ENCODE measurements at places on chromosomes 2 and 18.

DNA sequence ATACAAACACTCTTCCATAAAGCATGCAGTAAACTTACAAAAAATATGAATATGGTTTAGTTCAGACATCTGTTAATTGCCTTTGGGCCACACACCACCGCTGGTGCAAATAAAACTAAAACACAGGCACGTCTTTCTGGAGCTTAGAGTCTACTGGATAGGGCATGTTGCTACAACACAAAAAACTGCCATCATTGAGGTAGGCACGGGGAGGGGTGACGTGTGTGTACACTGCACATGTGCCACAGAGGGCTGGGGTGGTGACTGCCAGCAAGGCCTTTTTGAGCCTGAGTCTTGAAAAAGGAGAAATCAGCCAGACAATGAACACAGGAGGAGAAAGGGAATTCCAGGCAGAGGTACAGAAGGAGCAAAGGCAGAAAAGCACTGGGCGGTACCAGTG lies 5.1 kb downstream of the SERPINE2 start:
- DNase-seq: no peak

DNA sequence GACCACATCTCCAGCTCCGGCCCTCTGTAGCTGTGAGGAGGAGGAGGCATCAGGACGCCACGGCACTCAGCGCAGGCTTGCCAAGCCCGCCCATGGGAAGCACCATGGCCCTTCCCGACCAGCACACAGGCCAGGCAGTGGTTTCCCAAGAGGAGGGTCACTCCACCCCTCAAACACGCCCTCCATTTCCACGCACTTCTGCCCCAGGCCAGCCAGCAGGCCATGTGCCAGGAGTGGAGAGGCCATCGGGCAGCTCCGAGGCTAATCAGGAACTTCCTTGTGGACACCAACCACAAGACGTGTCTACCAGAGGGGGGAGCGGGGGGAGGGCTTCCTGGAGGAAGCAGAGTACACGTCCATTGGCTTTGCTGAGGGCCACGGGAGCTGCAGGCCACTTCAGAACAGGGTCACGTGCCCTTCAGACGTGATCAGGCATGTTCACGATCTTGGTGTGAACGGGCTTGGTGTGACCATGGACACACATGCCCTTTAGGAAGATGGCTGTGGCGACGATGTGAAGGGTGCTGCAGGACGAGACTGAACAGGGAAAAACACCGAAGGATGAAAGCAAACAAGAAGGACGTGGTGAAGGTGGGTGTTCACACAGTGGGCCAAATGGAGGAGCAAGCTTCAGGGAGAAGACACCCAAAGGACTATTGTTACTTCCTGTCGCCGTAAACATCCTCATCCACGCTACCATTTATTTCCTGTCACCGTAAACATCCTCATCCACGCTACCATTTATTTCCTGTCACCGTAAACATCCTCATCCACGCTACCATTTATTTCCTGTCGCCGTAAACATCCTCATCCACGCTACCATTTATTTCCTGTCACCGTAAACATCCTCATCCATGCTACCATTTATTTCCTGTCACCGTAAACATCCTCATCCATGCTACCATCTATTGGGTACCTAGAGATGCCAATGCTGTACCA lies 6.5 kb upstream of the MTERF4 start:
- DNase-seq: no peak

GRCh38 chr2:96140941-96141623 lies 2.8 kb upstream of the ASTL start:
- DNase-seq: no peak

GRCh38 chr18:66754335-66754734 lies 150.4 kb upstream of the CDH19 start:
- no peak for DNase-seq

- no peak for DNase-seq
Observed at GRCh38 chr2:238789317-238789806, 58.5 kb upstream of the TWIST2 start.

GRCh38 chr18:36247036-36247435 lies 50.5 kb upstream of the FHOD3 start:
- DNase-seq: no peak

DNA sequence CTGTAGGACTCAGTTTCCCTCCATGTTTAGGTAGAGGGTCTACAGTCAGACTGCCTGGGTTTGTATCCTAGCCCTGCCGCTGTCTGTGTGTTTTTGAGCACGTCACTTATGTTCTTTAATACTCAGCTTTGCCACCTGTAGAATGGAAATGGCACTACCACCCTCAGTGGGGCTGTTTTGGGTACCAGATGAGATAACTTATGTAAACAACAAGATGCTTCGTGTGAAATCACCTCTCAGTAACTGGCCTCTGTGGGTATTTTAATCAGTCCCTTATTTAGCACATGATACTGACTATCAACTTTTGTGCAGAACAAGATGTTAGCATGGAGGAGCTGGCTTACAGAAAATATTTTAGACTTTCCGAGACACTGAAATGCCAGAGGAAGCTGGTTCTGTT lies 296.0 kb downstream of the LRRTM1 start:
- DNase-seq: no peak

DNA sequence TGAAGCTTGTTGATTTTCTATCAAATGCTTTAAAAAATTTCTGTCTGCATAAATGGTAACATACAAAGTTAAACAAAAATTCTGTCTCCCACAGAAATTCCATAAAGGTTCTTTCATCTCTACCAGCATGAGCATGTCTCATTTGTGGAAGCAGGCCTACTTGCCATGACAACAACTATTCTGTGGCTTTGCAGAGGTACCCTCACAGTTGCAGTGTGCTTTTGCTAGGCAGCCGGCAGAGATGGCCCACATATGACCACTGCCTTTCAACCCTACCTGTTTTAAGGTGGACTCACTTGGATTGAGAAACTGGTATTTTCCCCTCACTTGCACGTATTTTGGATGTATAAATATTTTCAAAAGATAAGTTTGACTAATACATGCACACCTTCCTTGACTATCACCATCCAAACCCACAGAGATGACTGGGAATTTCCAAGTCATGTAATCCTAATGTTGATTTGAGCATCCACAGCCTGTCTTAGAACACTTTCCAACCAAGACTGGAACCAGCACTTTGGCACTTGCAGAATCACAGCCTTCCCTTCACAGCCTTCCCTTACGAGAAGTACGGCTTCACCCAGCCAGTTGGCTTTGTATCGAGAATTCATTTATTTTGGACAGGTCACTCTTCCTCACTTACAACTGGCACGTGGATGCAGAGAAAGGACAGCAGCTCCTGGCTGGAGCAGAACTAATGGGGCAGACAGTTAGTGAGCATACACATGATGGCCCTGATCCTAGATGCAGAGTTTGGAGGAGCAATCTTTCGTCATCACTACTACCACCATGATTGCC lies 9.3 kb upstream of the FHL2 start:
- no peak for DNase-seq

GRCh38 chr18:3219631-3220335 lies at the start of gene MYOM1:
Gene MYOM1 (minus strand): TSS chr18:3219968. CDS start chr18:3215223, 4,745 bp downstream.
- DNase-seq: no peak

DNA sequence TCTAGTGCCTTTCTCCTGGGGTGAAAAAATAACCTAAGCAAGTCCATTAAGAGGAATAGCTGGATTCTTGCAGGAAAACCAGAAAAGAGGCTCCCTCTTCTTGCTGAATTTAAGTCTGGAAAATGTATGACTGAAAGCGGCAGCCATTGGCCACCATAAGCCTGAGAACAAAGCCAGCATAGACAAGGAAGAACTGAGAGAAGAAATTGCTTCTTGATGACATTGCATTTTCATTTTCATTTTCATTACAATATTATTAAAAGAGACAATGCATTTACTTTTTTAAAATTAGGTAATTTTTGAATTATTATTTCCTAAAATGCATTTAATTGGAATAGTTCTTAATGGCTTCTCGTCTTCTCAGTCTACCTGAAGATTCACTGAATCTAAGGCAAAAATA lies 1157.5 kb upstream of the ZEB2 start:
- peak; percentile 29 for DNase-seq

GRCh38 chr2:99101697-99102096 lies 39.8 kb upstream of the C2orf15 start:
- peak; percentile 55 for DNase-seq

- DNase-seq: no peak
Observed at GRCh38 chr2:207589143-207589542, 36.1 kb downstream of the METTL21A start.

GRCh38 chr18:13382954-13383827 lies 164.6 kb downstream of the LDLRAD4 start:
- no peak for DNase-seq

- no peak for DNase-seq
Observed at GRCh38 chr2:2328848-2329247, 2.2 kb downstream of the MYT1L start.

GRCh38 chr2:200222791-200223190 lies 83.7 kb upstream of the SPATS2L start:
- no peak for DNase-seq

DNA sequence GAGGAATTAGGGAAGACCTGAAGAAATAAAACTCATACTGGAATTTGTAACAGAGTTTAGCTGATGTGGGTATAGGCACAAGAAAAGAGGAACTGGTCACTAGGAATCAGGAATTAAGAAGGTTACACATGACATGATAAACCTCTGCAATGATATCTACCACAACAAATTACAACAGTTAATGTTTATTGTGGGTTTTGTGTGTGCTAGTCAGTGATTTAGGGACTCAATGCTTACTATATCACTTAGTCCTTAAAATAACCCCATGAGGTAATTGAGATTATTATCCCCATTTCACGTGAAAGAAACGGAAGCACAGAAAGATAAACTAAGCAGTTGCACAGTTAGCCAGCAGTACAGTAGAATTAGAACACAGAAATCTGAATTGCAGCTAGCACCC lies 415.8 kb upstream of the ZEB2 start:
- peak; percentile 65 for DNase-seq

DNA sequence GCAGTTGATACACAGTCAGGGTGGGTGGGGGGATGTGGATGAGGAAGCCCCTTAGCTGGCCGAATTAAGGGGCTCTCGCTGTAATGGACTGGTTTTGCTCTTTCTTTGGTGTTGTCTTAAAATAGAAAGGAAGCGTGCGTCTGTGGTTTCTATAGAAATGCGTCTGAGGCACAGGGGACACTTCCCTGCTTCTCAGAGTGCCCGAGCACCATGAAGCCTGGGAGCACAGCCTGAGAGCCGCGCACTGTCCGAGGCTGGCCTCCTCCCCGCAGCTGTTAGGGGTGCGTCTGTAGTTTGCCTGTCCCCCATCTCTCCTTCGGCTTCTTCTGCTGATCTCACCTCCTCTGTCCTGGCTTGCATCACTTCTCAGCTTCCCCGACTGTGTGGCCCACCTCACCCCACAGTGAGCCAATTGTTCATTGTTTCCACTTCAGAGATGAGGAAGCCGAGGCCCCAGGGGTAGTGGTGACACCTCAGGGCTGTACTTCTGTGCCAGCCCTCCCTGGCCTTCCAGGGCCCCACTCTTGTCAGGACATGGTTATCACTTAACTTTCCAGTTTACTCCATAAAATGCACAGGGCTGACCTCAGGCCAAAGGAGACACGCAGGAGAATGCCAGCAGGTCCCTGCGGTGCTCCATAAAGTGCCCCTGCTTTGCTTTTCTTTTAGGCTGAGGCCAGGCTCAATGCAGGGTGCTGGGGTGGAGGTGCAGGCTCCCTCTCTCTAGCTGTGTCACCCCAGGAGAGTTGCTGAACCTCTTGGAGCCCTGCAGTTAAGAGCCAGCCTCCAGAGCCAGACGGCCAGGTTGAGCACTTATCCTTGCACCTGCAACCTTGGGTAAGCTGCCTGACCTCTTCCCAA lies 210.6 kb downstream of the SEPTIN10 start:
- no peak for DNase-seq

GRCh38 chr2:55408098-55408882 lies 11.4 kb downstream of the CCDC88A start:
- DNase-seq: no peak

- DNase-seq: peak; percentile 82
Observed at GRCh38 chr2:68426848-68427579, 40.1 kb downstream of the FBXO48 start.

GRCh38 chr2:205714058-205714776 lies 31.9 kb downstream of the NRP2 start:
- DNase-seq: peak; percentile 95

GRCh38 chr18:63157293-63158011 lies 162.1 kb downstream of the BCL2 start:
- DNase-seq: no peak

GRCh38 chr2:98445683-98446581 lies 1.3 kb downstream of the INPP4A start:
- DNase-seq: peak; percentile 51

DNA sequence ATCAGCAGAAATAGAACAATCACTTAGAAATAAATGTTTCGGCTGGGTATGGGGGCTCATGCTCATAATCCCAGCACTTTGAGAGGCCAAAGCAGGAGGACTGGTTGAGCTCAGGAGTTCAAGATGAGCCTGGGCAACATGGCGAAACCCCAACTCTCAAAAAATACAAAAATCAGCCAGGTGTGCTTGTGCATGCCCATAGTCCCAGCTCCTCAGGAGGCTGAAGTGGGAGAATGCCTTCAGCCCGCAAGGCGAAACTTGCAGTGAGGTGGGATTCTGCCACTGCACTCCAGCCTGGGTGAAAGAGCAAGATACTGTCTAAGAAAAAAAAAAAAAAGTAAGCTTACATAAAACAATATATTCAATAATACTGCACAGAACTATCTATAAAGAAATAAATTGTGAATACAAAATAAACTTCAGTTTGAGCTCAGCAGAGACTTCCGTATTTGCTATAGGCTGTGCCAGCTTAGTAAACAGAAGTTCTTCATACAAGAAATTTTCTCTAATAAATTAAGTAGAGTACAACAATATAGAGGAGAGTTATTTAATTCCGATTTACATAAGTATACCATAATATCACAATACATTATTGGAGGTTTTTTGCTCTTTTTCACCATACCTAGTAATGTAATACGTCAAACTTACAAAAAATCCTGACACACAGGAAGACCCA lies 43.6 kb downstream of the SRBD1 start:
- DNase-seq: no peak

DNA sequence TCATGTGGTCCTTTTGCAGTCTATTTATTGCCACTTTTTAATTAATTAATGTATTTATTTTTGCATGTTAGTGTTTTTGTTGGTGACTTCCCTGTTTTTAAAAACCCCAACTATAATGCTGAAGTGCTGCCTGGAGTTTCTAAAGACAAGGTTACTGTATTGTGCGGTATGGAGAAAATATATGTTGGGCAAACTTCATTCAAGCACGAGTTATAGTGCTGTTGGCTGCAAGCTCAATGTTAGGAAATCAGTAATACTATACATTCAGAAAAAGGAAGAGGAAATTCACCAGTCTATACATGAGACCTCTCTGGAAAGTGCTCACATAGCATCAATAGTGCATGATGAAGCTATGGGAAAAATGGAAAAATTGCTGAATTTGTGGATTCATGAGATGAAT lies 15.4 kb upstream of the RBMS1 start:
- DNase-seq: peak; percentile 9

DNA sequence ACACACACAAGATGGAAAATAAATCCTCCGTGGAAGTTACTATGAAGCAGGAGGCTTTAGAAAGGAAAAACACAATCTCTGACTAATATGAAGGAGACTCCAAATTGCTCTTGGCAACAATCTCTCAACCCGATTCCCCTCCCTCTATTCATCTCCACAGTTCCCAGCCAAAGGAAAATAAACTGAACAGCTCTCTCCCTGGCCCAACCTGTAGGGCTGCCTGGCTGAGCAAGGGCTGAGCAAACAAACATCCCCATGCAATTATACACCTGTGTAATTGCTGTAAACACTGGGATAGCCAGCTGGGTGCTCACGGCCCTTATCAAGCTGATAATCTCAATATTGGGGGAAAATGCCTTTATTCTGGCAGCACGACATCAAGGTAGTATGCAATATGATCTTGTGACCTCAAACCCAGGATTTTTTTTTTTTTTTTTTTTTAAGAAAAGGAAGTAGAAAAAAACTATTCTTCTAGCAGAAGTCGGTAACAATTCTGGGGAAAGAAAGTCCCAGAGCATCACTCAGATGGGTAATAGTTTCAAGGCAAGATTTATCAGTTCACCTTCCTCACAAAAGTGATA lies 203.3 kb upstream of the SMAD2 start:
- no peak for DNase-seq

Measured in suppressor macrophage treated with lipopolysaccharide for 4 hours (primary cell).